ENCODE measurements at places on chromosomes 6 and 20.

DNA sequence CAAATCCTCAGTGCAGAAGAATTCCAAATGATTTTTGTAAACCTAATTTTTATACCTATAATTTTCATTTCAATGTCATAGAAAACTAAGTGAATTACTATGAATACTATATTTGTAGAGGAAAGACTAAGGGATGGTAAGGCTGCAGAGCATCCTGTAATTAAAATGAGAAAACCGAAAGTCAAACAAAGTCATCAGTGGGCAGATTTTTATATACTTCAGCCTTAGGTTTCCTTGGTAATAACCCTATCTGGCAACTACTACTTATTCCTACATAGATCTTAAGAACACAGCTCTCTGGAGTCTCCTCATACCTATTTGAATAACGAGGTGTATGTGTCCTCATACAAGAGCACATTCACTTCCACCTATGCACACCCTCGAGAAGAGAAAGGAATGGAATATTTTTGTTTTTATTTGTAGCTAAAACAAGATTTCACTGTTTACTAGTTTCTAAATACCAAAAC is 117.9 kb upstream of the SGK1 start:
- DNase-seq = no peak

DNA sequence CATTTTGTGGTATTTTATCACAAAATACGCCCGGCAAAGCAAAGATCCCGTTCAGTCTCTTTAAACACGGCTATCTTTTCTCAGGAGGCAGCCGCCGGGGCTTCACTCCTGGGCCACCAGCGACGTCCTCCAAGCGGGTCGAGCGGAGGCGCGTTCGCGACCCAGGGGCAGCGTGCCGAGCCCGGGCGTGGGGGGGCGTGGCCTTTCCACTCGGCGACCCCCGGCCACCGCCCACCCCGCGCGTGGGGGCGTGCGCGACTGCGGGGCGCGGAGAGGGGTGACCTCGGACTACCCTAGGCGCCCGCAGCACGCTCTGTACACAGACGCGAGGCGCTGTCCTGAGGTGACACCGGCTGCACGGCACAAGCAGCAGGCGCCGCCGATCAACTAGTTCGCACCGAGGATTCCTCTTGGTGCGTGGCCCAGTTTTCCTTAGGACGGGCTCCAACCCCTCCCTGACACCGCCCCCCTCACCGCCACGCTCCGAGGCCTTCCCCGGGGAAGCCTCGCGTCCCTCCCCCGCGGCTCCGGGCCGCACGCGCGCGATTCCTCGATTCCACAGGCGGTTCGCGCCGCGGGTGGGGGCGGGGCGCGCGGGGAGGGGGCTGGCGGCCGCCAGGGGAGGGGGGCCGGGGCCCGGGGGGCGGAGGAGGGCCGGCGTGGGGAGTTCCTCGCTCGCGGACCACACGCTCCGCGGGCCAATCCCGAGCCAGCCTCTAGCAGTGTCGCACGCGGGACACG is 1.1 kb upstream of the JARID2 start:
- peak; percentile 77 for DNase-seq

DNA sequence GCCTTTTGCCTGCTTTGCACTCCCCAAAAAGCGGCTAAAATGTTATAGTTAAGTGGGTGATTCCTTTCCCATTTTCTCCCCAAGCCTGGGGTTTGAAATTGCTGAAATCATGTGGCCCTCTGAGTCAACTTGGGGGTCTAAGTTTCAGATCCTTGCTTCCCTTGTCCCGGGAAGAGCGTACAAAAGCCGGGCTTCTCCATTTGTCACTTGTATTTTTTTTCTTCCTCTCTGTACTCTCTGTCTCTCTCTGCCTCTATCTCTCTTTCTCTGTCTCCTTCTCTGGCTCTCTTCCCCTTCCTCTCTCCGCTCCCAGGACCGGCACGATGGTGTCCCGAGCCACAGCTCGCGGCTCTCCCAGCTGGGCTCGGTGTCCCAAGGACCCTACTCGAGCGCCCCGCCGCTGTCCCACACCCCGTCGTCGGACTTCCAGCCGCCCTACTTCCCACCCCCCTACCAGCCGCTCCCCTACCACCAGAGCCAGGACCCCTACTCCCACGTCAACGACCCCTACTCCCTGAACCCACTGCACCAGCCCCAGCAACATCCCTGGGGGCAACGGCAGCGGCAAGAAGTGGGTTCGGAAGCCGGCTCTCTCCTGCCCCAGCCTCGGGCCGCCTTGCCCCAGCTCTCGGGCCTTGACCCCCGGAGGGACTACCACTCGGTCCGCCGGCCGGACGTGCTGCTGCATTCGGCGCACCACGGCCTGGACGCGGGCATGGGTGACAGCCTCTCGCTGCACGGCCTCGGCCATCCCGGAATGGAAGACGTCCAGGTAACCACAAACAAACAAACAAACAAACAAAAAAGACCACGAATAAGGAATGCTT is 4.6 kb downstream of the TFAP2B start:
- no peak for DNase-seq

DNA sequence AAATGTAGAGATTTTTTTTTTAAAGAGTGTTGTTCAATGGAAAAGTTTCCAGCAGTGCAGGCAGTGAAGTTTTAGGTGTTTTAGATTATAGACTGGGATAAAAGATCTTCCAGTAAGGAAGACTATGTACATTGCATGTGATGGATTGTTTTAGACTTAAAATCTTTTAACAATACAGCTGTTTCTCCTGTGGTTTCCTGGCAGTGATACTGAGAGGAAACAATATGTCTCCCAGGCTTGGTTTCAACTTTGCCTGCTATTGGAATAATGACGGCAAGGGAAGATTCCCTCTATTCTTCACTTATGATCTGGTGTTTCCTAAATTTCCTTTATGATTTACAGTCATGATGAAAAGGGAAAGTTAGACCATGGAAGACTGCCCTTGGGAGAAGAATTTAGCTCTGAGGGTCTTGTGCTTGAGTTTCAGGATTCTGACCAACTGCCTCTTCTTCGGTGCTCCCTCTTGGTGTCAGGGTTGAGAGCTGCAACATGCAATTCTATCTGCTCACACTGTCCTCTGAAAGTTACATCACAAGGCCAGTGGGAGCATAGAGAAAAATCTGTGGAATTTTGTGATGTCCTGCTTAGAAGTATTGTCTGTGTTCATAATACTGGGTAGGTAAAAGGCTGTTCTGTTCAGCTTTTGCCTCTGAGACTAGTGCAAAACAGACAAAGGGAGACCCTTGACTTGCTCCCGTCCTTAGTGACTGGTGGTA is 262.8 kb upstream of the MAN1A1 start:
- no peak for DNase-seq

DNA sequence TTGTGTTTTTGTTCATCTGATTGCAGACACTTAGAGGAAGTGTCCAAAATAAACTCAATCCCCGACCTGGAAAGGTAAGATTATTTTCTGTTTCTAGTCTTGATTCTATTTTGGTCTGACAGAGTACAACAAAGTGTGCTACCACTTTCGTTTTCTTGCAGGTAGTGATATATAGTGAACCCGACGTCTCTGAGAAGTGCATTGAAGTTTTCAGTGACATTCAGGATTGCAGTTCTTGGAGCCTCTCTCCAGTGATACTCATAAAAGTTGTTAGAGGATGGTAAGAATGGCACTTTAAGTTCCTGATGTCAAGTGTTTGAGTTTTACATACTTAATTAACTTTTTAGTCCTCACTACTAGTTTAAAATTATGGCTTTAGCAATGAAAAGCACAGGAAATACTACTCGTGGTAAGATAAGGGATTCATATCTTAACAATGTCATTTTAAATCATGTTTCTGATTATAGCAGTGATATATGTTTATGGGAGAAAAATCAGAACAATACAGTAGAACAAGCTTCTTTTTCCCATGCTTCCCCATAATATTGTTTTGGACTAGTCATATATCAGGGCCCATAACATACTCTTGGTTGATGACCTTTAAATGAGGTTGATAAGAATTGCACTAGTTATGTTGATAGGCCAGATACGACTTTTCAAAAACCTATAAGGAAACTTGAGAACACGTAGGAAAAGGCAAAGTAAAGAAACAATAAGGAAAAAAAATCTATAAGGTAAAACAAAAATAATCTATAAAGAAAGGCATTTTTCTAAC is 104.0 kb downstream of the RTN4IP1 start:
- peak; percentile 52 for DNase-seq

DNA sequence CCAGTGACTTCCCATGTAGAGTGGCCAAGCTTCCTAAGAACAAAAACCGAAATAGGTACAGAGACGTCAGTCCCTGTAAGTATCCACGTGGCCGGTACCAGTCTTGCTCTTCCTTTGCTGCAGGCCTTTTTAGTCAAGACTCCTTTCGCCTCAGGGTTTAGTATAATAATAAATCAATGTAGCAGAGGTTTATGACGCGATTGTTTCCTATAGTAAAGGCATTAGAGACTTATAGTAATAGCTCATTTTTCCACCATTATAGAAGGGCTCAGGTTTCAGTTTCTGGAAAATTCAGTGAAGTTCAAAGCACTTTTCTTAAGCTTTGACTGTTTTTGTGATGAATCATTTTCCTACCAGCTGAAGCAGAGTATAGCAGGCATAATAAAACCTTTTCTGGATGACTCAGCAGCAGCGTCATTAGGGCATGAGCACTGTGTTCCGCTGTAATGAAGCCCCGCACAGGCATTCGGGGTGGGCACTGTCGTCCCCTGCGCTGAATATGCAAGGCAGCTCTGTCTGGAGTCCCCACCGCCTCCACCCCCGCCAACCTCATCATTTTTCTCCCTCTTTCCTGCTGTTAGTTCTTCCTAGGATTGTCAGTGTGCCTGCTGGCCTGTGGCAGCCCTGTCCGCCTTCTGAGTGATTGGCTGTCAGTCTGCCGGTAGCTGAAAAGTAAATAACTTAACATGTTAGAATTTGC is 51.3 kb downstream of the PTPN1 start:
- no peak for DNase-seq

- DNase-seq = no peak
Observed at GRCh38 chr20:62540504-62540903, 64.7 kb upstream of the GATA5 start.

DNA sequence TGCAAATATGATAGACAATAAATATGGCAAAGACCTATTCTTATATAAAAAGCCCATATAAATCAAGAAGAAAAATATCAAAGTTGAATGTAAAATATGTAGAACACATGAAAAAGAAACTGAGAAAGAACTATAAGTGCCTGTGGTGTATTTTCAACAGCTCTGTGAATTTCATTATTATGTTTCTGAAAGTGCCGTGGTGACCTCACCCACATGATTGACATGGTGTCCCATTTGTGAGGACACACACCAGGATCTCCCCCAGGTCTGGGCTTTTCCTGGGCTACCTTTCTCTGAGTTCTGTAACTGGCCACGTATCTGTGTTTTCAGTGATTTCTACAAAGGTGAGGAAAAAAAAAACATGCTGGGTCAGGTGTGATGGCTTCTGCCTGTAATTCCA is 86.7 kb downstream of the BMP6 start:
- no peak for DNase-seq

DNA sequence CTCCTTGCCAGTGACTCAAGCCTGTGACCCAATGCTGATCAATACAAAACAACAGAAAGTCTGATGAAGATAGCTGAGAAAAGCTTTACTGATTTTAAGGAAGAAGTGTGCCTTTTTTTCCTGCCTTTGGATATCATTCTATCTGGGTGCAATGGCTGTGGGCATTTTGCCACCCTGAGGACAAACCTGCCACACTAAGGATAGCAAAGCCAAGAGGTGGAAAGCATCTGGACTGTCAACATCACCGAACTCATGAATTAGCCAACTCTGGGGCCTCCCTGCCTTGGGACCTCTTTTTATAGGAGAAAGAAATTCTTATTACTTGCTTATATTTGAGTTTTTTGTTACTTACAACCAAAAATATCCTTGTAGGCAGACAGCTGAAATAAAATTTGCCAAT is 19.9 kb downstream of the RALGAPA2 start:
- no peak for DNase-seq

Measured in GM20000 (cell line).